ENCODE measurements at places on chromosomes 4 and X.

DNA sequence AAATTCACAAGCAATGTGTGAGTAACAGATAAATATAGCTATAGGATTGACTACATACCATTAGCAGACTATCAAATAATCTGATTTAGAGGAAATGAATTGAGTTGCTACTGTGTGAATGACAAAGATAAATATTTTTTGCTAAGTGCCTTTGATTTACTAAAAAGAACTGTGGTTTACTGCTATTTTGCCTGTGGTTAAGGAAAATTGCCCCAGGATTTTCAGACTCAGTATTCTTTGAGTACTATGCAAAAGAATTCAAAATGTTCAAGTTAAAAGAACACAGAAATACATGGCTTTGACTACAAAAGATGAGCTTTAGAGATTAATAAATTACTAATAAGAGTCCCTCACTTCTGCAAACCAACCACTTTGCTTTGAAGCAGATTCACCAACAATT is 853.8 kb downstream of the ADGRL3 start:
- no peak for DNase-seq

- DNase-seq = no peak
Observed at GRCh38 chr4:108303488-108304177, 134.9 kb upstream of the LEF1 start.

DNA sequence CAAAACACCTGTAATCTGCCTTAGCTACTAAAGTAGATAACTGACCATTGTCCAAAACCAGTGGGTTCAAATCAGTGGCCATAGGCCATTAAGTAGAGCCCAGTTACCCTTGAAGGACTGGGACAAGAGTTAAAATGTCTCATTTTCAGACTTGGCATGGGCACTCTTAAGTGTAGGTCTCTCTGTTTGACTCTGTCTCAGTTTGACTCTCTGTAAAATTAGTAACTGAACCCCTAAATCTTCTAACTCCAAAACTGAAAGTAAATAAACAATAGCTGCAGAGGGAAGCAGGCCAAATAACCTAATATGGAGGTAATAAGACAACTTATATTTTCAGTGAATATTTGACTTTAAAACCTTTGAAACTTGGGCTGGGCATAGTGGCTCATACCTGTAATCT is 89.1 kb downstream of the SLC16A2 start:
- no peak for DNase-seq

- peak; percentile 14 for DNase-seq
Observed at GRCh38 chr4:14132301-14132700, 504.8 kb upstream of the BOD1L1 start.

- peak; percentile 7 for DNase-seq
Observed at GRCh38 chr4:101977076-101977475, 186.5 kb downstream of the BANK1 start.

GRCh38 chr4:140103676-140104075 is 50.3 kb downstream of the MAML3 start:
- DNase-seq = peak; percentile 38

DNA sequence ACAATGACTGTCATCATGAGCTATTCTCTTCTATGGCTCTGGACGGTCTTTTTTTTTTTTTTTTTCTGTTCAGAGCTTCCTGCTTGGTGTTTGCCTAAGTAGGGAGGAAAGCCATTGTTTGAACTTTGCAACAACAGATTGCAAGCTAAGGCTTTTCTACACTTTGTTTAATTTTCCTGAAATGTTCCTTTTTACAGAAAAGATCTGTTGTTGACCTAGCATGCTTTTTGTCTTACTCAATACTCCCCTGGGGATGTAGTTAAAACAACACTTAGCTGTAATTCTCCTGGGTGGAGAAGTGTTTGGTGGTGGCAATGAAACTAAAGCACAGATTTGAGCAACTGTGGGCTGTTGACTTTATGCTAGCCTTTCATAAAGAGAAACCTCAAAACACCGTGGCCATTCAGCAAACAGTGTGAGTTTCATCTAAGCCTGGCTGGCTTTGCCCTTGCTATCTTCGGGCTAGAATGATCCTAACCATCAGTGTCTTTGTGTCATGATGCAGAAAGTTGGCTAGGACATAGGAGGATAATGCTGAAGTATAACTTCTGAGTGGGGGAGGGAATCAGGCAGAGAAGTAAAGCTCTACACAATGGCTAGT is 110.5 kb downstream of the ANXA3 start:
- peak; percentile 63 for DNase-seq

- no peak for DNase-seq
Observed at GRCh38 chr4:171433674-171434073, 379.5 kb upstream of the GALNTL6 start.

DNA sequence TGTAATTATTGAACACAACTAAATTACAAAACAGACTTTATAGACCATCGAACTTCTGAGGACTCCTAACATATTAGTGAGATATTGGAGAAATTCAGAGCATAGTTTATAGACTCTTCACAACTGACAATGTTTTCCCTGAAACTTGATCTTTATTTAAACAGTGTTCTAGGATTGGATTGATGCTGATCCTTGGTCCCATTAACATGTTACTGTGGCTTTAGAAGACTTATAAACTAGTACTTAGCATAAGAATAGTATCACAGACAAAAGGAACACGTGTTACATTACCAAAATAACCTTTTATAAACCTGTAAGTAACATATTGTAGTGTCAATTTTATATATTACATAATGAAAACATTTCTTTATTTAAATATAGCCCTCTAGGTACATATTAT is 689.6 kb downstream of the CCSER1 start:
- DNase-seq = no peak

- no peak for DNase-seq
Observed at GRCh38 chrX:148376342-148376741, 124.1 kb upstream of the AFF2 start.

- DNase-seq = peak; percentile 25
Observed at GRCh38 chr4:15756361-15756861, 21.7 kb upstream of the CD38 start.

DNA sequence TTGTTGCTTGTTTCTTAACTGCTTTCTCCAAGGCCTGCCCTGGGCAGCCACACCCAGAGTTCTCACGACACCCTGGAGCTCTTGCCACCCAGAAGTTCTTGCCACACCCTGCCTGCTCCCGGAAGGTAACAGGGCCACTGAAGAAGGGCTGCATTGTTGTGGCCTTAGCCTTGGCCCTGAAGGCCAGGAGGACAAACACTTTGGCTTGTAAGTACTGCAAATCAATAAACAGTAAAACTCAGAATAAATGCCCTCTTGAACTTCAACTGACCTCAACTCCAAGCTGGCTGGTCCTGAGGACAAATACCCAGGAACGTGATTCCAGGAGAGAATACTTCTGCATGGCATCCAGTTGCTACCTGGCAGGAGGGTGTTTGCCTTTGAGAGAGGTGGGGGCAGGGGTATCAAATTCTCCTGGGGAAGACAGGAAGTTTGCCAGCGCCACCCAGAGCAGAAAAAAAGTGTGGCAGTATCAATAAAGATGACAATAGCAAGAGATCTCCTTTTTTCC is 54.1 kb downstream of the TLR10 start:
- DNase-seq = no peak

- no peak for DNase-seq
Observed at GRCh38 chr4:145083891-145084605, 13.9 kb downstream of the ANAPC10 start.

DNA sequence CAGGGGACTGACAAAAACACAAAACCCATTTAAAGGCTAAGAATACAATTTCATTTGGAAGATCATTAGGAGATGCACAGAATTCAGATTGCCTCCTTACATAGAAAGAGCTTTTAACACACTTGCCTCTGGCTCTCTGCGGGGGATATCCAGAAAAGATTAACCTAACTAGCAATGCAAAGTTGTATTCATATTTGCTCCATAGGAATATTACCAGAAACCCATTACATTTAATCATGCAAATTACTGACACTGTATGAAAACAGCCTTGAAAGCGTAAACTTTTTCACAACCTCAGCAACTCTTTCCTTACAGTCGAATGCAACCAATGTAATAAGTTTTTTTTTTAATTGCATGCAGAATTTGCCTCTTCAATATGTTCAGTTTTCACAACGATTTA is 1087.3 kb upstream of the PRKX start:
- DNase-seq = no peak

GRCh38 chr4:3112609-3113469 is 38.4 kb downstream of the HTT start:
- DNase-seq = no peak

DNA sequence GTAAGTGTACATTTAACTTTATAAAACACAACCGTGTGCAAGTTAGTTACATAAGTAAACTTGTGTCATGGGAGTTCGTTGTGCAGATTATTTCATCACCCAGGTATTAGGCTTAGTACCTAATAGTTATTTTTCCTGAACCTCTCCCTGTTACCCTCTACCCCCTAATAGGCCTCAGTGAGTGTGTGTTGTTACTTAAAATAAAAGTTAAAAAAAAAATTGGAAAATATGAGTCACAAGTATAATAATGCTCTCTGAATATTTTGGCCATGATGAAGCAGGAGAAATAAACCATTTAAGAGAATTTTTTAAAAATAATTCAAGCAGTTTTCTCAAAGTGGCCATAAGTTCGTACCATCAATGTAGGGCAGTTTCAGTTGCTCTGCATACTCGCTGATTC is 105.1 kb upstream of the GRID2 start:
- DNase-seq = no peak

GRCh38 chr4:121574618-121575017 is 122.2 kb downstream of the ANXA5 start:
- DNase-seq = peak; percentile 34

GRCh38 chr4:25976780-25977179 is 62.8 kb downstream of the SMIM20 start:
- DNase-seq = no peak

GRCh38 chr4:91171217-91171616 is 1044.0 kb downstream of the CCSER1 start:
- DNase-seq = no peak

DNA sequence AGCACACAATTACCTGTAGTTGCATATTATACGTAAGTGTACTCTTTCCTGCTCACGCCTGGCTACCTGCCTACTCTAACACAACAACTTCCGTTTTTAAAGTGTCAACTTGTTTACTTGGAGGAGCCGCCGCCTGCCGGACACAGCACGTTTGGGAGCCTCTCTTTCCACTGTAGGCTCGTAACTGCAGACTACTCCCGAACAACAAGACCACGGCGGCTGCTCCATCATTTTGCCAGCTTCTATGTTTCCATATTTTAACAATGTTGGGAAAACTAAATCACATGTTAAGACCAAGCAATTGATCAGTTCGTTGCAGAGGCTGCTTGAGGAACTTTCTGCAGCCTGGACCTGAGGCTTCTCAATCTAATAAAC is 841 bp downstream of the MTNR1A start:
- no peak for DNase-seq

GRCh38 chrX:56313308-56313707 is 81.2 kb downstream of the KLF8 start:
- no peak for DNase-seq

GRCh38 chr4:75179510-75179909 is 246.6 kb downstream of the PARM1 start:
- no peak for DNase-seq

DNA sequence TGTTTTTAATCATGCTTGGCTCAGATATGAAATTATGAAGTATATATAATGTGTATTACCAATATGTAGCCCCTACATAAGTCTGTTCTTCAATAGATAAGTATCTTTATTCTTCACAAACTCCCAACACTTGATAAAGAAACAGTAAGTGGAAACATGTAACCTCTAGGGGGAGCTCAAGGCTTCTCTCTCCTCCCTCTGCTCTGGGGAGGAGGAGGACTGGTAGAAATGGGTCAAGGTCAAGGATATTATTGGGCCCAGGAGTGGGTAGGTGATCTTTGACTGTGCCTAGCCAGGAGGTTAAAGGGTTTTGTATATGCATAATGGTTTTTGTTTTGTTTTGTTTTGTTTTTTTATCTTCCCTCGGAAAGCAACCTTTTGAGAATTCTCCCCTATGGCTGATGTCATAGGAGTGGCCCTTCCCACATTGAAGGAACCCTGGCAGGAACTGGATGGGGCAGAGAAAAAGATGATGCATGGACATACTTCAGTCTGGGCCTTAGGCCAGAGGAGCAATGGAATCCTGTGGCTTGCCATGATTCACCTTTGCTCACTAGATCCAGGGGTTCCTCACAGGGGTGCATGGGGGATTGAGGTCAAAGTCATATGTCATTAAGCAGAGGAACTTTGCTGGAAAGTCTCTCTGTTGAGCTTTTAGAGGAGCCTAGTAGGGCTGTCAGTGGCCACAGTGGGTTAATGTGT is 460.3 kb downstream of the MID1IP1 start:
- DNase-seq = peak; percentile 67

GRCh38 chr4:100431416-100431815 is 86.4 kb downstream of the EMCN start:
- DNase-seq = no peak

DNA sequence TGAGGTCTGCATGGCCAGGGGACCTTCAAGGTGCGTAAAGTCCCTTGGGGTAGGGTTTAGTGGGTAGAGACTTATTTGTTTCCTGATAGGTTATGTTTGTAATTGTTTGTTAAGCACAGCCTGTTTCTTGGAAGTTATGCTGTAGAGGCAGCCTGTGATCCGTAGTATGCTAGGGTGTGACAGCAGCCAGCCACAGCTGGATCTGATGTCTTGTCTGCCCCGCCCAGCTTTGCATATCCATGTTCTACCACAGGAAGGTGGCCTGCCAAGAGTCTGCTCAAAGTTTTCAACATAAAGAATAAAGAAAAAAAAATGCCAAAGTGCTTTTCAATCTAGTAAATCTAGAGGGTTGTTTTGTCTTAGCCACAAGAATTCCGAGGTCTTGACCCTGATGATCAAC is 19.1 kb upstream of the PRRG3 start:
- DNase-seq = no peak

GRCh38 chrX:150857453-150857852 is 41.0 kb downstream of the CD99L2 start:
- DNase-seq = no peak
